ENCODE measurements at places on chromosomes 16 and 17.

DNA sequence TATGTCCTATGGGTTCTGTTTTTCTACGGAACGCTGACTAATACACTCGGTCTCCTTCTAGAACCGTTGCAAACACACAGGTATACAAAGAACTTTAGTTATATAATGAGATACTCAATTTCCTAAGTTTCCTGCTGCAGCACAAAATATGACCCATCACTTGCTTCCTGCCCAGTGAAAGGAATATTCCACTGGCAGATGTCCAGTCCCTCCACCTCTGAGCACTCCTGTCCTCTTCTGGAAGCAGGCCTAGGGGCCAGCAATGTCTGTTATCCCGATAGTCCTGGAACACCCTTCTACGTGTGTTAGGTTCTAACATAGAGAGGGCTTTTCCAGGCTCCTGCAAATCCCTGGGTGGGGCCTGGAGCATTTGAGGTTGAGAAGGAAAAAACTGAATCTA lies 32.7 kb downstream of the ADAMTS18 start:
- no peak for DNase-seq
- no peaks in the 10 kb centered on the region for H3K27me3 ChIP-seq
- H3K4me3 ChIP-seq, result no peak overlapping the region
- H3K4me1 ChIP-seq, result no peaks in the 10 kb centered on the region

GRCh38 chr16:15492091-15492740 lies 57.8 kb downstream of the BMERB1 start:
- H3K27me3 ChIP-seq, result no peaks in the 10 kb centered on the region
- peaks cover 38% of the 10 kb centered on the region for H3K4me1 ChIP-seq
- H3K4me3 ChIP-seq, result no peak overlapping the region
- H3K27ac ChIP-seq, result peak overlapping the region; percentile 79
- no peaks in the 10 kb centered on the region for H3K36me3 ChIP-seq

GRCh38 chr16:22300427-22301071 lies 3.3 kb downstream of the POLR3E start:
- no peak for DNase-seq
- H3K36me3 ChIP-seq, result peaks cover 14% of the 10 kb centered on the region
- H3K27me3 ChIP-seq, result no peaks in the 10 kb centered on the region
- H3K4me3 ChIP-seq, result no peak overlapping the region

- no peaks in the 10 kb centered on the region for H3K36me3 ChIP-seq
- no peak overlapping the region for H3K4me3 ChIP-seq
- H3K27ac ChIP-seq, result peak overlapping the region; percentile 68
- H3K27me3 ChIP-seq, result no peaks in the 10 kb centered on the region
These were observed 318.3 kb downstream of the CBLN1 start for GRCh38 chr16:48963306-48963705.

GRCh38 chr17:4499431-4500190 lies 930 bp downstream of the SPNS2 start:
- H3K4me3 ChIP-seq, result peak overlapping the region; percentile 46
- no peaks in the 10 kb centered on the region for H3K36me3 ChIP-seq
- H3K27ac ChIP-seq, result no peak overlapping the region
- H3K4me1 ChIP-seq, result peaks cover 27% of the 10 kb centered on the region

GRCh38 chr16:87047221-87048037 lies 269.8 kb downstream of the C16orf95 start:
- H3K36me3 ChIP-seq, result no peaks in the 10 kb centered on the region
- no peaks in the 10 kb centered on the region for H3K4me1 ChIP-seq
- no peaks in the 10 kb centered on the region for H3K27me3 ChIP-seq
- DNase-seq, result no peak

DNA sequence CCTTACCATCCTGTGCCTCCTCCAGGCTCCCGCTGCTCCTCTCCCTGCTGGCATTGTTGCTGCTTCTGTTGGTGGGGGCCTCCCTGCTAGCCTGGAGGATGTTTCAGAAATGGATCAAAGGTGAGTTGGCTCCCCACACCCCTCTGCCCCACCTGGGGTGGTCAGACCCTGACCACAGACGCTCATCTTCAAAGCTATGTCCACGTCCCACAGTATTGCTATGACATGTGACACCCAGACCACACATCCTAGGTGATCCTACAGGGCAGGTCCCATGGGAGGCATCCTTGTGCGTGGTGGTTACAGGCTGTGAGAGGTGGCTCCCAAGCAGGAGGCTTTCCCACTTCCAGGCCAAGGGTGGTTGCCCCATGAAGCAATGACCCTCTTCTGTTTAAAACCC lies 11.0 kb downstream of the CD300A start:
- no peaks in the 10 kb centered on the region for H3K4me1 ChIP-seq
- no peaks in the 10 kb centered on the region for H3K27me3 ChIP-seq
- DNase-seq, result no peak
- no peak overlapping the region for H3K27ac ChIP-seq
- H3K36me3 ChIP-seq, result no peaks in the 10 kb centered on the region
- no peak overlapping the region for H3K4me3 ChIP-seq

GRCh38 chr17:49375544-49375943 lies 13.5 kb upstream of the ZNF652 start:
- H3K4me3 ChIP-seq, result no peak overlapping the region
- H3K27me3 ChIP-seq, result no peaks in the 10 kb centered on the region
- H3K36me3 ChIP-seq, result no peaks in the 10 kb centered on the region

GRCh38 chr16:20899477-20900298 lies 470 bp downstream of the DCUN1D3 start:
- peak overlapping the region; percentile 96 for H3K27ac ChIP-seq
- DNase-seq, result peak; percentile 93
- no peaks in the 10 kb centered on the region for H3K27me3 ChIP-seq
- peaks cover 63% of the 10 kb centered on the region for H3K4me1 ChIP-seq
- H3K4me3 ChIP-seq, result peak overlapping the region; percentile 68

DNA sequence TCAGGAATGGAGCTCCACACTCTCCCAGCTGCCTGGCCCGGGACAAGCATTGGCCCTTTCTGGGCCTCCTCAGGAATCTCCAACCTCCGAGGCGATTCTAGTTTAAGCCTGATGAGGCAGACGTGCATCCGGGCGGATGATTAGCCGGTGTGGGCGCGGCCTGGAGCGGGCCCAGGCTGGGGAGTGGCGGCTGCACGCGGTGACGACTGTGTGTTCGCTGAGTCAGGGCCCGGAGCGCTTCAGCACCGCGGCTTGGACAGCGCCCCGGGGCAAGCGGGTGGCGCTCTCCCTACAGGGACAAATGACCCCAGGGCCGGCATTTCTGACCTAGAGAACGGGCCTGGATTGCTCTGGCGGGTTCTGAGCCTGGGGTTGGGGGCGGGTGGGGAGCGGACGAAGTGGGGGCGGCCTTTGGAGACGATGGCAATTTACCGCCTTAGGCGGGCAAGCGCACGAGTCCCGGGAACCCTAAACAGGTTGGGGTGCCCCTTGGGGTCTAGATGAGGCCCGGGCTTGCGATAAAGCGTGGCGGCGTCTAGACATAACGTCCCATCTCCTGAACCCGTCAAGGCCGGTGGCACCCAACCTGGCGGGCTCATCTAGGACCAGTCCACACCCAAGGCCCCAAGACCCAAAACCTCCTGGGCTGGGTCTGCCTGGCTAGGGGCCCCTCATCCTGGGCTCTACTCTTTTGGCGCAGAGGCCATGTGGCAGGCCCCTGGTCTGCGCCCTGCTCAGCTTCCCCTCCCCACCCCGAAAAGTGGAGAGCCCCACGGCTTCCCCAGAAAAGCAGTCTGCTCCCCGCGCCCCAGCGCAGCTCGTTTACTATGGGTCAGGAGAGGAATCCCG lies 22.3 kb upstream of the ZNHIT3 start:
- no peak overlapping the region for H3K27ac ChIP-seq
- no peak for DNase-seq
- H3K36me3 ChIP-seq, result no peaks in the 10 kb centered on the region

DNA sequence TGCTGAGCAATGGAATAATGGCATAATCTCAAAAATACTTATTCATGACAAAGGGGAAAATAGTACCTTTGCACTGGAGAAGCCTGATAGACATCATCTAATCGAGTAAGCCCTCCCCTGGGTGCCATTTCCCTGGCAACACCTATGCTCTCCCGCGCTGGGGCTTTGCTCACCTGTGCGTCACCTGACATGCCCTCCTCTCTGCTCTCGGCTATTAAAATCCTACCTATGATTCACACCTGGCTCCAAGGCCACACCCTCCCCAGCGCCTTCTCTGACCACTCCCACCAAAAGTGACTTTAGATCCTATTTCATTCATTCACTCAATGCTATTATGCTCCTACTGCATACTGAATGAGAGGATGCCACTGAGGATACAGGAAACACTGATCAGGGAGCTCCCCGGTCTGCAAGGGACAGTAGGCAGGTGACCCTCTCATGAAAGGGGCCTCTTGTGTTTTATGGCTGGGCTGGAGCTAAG lies 83.9 kb downstream of the NT5M start:
- H3K4me3 ChIP-seq, result no peak overlapping the region
- no peak overlapping the region for H3K27ac ChIP-seq
- H3K27me3 ChIP-seq, result no peaks in the 10 kb centered on the region
- no peaks in the 10 kb centered on the region for H3K36me3 ChIP-seq
- no peaks in the 10 kb centered on the region for H3K4me1 ChIP-seq
- DNase-seq, result no peak

- no peak overlapping the region for H3K27ac ChIP-seq
- no peaks in the 10 kb centered on the region for H3K27me3 ChIP-seq
- H3K4me1 ChIP-seq, result peaks cover 8% of the 10 kb centered on the region
- H3K4me3 ChIP-seq, result no peak overlapping the region
- H3K36me3 ChIP-seq, result peaks cover 15% of the 10 kb centered on the region
- DNase-seq, result no peak
These were observed 41.3 kb downstream of the USP31 start for GRCh38 chr16:23107936-23108335.

DNA sequence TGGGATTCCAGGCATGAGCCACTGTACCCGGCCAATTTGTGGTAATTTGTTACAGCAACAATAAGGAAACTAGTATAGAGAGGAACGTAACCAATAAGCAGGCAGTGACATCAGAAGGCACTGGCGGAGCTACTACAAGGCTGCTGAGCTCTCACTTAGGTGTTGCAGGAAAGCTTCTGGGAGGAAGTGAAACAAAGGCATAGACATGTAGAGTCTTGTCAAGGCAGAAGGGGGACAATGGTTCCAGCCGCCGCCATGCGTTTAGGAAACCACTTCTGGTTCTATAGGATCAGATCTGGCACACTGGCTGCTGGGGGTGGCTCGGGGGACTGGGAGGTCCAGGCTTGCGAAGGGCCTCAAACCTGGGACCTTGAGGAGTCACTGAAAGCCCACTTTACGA lies 9.4 kb upstream of the CPSF4L start:
- no peaks in the 10 kb centered on the region for H3K36me3 ChIP-seq
- no peaks in the 10 kb centered on the region for H3K4me1 ChIP-seq
- no peak for DNase-seq
- no peak overlapping the region for H3K4me3 ChIP-seq
- H3K27ac ChIP-seq, result no peak overlapping the region

- DNase-seq, result no peak
- H3K36me3 ChIP-seq, result no peaks in the 10 kb centered on the region
- H3K27ac ChIP-seq, result peak overlapping the region; percentile 30
- H3K27me3 ChIP-seq, result no peaks in the 10 kb centered on the region
- H3K4me1 ChIP-seq, result peaks cover 29% of the 10 kb centered on the region
- no peak overlapping the region for H3K4me3 ChIP-seq
These were observed 9.7 kb downstream of the STAT5B start for GRCh38 chr17:42266462-42266861.

- H3K36me3 ChIP-seq, result no peaks in the 10 kb centered on the region
- H3K4me1 ChIP-seq, result no peaks in the 10 kb centered on the region
- no peak overlapping the region for H3K4me3 ChIP-seq
- no peaks in the 10 kb centered on the region for H3K27me3 ChIP-seq
These were observed 27.8 kb upstream of the MEIOC start for GRCh38 chr17:44628243-44629188.

GRCh38 chr17:41338961-41339485 lies 11.6 kb downstream of the KRT33A start:
- peak overlapping the region; percentile 50 for H3K27ac ChIP-seq
- H3K4me1 ChIP-seq, result peaks cover 34% of the 10 kb centered on the region
- H3K27me3 ChIP-seq, result no peaks in the 10 kb centered on the region

DNA sequence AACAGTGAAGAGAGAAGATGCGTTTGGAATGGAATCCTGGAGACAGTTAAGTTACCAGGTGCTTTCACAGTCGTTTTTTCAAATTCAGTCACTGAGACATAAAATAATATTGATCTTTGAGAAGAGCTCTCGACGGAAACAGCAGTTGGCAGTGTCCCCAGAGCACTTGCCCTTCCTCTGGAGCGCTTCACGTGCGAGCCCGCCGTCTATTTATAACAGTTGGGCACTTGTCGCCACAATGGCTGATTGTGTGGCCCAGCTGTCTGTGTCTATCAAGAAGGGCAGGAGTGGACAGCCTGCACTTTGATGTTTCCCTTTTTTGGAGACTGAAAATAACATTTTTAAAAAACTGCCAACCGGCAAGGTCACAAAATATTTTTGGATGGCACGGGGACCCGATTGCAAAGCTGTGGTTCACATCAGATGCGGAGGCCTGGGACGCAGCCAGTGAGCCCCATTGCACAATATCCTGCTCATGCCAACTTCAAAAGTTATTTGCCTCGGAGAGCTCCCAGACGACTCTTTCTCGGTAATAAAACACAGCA lies 62.9 kb downstream of the ADCY9 start:
- no peak overlapping the region for H3K4me3 ChIP-seq
- no peaks in the 10 kb centered on the region for H3K27me3 ChIP-seq
- peak overlapping the region; percentile 66 for H3K27ac ChIP-seq
- DNase-seq, result no peak

- H3K36me3 ChIP-seq, result peaks cover 15% of the 10 kb centered on the region
- H3K4me3 ChIP-seq, result peak overlapping the region; percentile 69
- H3K27me3 ChIP-seq, result no peaks in the 10 kb centered on the region
- no peak for DNase-seq
- no peak overlapping the region for H3K27ac ChIP-seq
- peaks cover 21% of the 10 kb centered on the region for H3K4me1 ChIP-seq
These were observed 12.2 kb downstream of the CES2 start for GRCh38 chr16:66947302-66948065.

DNA sequence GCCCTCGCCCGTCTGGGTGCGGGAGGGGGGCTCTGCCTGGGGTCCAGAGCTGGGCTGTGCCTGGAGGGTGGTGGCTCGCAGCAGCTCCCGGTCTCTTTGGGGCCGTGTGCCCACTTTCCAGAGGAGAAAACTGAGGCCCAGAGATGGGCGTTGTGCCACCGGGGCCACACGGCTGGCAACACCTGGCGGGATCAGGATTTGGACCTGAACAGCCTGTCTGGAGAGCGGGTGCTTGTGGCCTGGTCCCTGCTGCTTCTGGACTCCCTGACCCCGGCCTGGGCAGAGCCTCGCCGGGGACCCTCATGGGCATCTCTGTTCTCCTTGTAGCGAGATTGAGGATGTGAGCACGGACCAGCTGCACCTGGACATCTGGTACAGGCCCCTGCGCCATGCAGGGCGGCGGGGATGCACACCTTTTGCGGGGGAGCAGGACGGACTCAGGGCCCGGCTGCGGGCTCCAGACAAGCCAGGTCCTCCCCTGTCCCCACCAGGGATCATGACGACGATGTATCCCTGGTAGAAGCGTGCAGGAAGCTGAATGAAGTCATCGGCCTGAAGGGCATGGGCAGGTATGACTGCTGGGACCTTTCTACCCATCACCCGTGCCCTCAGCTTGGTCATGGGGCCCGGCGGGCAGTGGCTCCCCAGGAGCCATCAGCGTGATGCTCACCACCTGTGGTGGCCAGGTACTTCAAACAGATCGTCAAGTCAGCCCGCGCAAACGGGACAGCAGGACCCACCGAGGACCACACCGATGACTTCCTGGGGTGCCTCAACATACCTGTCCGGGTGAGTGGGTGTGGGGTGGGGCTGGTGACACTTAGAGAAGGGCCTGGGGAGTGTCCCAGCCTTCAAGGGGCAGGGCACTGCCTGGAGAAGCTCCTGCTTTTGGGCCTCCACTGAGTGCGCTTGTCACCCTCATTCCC lies 8.3 kb downstream of the BAIAP3 start:
- no peaks in the 10 kb centered on the region for H3K36me3 ChIP-seq
- no peak for DNase-seq
- H3K27ac ChIP-seq, result no peak overlapping the region
- no peak overlapping the region for H3K4me3 ChIP-seq
- H3K4me1 ChIP-seq, result peaks cover 17% of the 10 kb centered on the region

GRCh38 chr17:76569607-76570279 lies 15.9 kb downstream of the ST6GALNAC2 start:
- H3K27me3 ChIP-seq, result no peaks in the 10 kb centered on the region
- H3K4me3 ChIP-seq, result no peak overlapping the region
- peaks cover 20% of the 10 kb centered on the region for H3K4me1 ChIP-seq
- no peaks in the 10 kb centered on the region for H3K36me3 ChIP-seq
